ENCODE measurements at places on chromosomes 3 and 15. TPM values are rescaled to one million over a fixed set of nuclear protein-coding genes. Genes with fewer than 3 reads are reported as not detected.

Gene ANKRD34C
- not detected for total RNA-seq

Gene CEMIP
- total RNA-seq = 613 TPM

Gene PYGO1
- total RNA-seq = 11.2 TPM

Gene RBPMS2
- total RNA-seq = not detected

Gene GPR171
- total RNA-seq = not detected

Gene GRAMD1C
- 7.1 TPM for total RNA-seq

Gene TMED3
- 121 TPM for total RNA-seq

Gene SCN5A
- 0.29 TPM for total RNA-seq

Gene CIAO2A
- total RNA-seq = 70.1 TPM

Gene ARGFX
- total RNA-seq = not detected

Gene IL5RA
- total RNA-seq = not detected

Gene BOC
- 3.3 TPM for total RNA-seq

Gene FAM81A
- 0.33 TPM for total RNA-seq

Measured in smooth muscle cell of trachea (primary cell).